Hematopoietic multipotent progenitor cell treated with erythropoietin and hydrocortisone succinate and interleukin-3 and kit ligand, for 15 days (in vitro differentiated cells): ENCODE measurements at places on chromosomes 6 and 20.

DNA sequence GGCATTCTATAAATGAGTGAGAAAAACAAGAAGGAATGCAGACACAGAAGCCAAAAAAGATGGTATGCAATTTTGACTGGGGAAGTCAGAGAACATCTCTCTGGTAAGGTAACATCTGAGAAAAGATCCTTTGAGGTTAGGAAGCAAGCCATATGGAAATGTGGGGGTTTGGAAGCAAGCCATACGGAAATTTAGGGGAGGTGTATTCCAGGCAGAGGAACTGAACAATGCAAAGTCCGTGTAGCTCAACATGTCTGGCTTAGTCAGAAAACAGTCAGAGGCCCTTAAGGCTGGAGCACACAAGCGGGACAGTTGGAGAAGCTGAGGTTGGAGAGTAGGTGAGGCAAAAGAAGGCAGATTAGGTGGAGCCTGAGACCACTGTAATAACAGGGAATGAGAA lies 35.3 kb downstream of the RALGAPA2 start:
- no peak for DNase-seq

DNA sequence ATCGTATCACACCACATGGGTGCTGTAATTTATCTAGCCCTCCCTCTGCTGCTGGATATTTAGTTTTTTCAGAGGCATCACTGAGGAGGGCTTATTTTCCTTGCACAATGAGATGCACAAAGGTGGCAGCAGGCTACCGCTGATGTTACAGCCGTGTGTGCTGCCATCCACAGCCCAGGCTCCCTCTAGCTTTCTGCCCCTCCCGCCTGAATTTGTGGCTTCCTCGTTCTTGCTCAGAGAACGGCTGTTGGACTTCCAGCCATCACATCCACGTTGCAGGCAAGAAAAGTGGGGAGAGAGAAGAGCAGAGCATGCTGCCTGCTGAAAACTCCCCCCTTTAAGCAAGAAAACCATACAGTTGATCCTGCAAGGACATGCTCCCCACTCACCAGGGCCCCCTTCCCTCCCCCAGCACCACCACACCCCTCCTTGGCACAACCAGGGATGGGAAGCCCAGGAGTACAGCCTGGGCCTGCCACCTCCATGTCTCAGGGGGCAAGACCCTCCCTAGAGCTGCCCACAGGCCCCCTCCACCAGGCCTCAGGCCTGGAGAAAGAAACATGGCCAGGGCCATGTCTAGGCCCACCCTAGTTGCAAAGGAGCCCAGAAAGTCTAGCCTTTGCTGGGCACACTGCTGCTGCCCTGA lies 102.6 kb downstream of the MRPL14 start:
- no peak for DNase-seq

DNA sequence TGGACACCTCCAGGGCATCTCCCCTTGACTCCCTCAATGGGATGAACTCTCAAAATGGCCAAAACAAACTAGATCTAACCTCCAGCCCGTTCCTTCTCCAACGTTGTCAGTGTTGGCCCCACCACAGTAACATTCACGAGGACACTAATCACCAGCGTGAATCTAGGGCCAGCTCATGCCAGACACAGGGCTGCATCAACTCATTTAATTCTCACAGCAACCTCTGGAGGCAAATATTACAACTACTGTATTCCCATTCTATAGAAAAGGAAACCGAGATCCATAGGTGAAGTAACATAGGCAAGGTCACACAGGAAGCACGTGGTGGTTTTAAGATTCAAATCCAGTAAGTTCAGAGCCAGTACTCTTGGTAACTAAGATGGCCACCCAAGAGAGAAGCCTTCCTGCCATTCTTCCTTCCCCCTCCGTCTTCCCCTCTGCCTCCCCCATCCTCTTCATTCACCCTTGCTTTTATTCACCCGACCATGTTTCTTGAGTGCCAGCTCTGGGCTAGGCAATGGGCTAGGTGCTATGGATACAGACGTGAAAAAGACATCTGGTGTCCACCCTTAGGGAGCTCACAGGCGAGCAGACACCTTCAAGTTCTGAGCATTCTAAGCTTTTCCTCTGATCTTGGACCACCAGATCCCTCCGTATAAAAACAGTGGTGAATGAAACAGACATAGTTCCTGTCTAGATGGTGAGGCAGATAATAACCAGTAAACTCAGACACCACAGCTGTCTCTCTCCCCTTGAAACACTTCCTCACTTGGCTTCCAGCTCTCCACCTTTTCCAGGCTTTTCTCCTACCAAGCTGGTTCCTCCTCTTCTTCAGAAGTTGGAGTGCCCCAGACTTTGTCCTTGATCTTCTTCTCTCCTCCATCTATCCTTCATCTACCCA lies 9.6 kb downstream of the CCM2L start:
- DNase-seq: no peak

GRCh38 chr6:53347250-53347920 lies 1.4 kb downstream of the ELOVL5 start:
- no peak for DNase-seq

GRCh38 chr20:20695250-20695816 lies 17.1 kb downstream of the RALGAPA2 start:
- no peak for DNase-seq

GRCh38 chr6:101762851-101763250 lies 369.3 kb downstream of the GRIK2 start:
- DNase-seq: no peak
